ENCODE measurements at places on chromosomes 11 and 22.

- DNase-seq: peak; percentile 56
Measured at GRCh38 chr11:23112987-23113886, 253.0 kb upstream of the CCDC179 start.

DNA sequence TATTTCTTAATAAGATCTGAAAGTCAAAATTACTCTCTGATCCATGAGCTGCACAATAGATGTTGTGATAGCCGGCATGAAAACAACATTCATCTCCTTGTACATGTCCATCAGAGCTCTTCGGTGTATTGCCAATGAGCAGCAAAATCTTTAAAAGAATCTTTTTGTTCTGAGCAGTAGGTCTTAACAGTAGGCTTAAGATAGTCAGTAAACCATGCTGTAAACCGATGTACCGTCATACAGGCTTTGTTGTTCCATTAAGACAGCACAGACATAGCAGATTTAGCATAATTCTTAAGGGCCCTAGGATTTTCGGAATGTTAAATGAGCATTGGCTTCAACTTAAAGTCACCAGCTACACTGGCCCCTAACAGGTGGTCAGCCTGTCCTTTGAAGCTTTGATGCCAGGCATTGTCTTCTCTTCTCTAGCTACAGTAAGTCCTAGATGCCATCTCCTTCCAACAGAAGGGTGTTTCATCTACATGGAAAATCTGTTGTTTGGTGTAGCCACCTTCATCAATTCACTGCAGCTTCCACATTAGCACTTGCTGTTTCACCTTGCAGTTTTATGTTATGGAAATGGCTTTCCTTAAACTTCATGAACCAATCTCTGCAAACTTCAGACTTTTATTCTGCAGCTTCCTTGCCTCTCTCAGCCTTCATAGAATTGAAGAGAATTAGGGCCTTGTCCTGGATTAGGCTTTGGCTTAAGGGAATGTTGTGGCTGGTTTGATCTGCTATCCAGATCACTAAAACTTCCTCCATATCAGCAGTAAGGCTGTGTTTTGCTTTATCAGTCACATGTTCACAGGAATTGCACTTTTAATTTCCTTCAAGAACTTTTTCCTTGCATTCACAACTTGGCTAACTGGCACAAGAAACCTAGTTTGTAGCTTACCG is 28.4 kb downstream of the RRP8 start:
- DNase-seq: no peak

GRCh38 chr22:18977824-18978425 is 41.8 kb upstream of the PRODH start:
- DNase-seq: no peak

- no peak for DNase-seq
Measured at GRCh38 chr22:37588546-37589215, 8.8 kb upstream of the LGALS2 start.

GRCh38 chr22:39765661-39766060 is 127.9 kb downstream of the ENTHD1 start:
- no peak for DNase-seq

GRCh38 chr22:33114565-33114964 is 56.4 kb upstream of the SYN3 start:
- DNase-seq: no peak

DNA sequence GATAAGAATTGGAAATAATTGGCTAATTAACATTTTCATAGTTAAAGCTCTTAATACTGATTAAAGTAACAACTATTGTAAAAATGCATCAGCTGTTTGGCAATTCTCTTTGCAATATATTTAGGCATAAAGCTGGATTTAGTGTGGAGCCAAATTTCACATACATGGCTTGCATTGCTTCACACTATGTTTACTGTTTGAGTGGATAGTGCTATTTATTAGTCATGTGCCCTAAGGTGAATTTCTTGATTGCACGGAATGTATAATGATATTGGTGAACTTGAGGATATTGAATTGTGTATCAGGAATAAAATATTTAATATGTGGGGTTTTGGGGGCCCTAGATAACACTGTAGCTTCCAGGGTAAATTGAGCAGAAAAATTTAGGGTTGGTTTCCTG is 100.9 kb downstream of the AASDHPPT start:
- DNase-seq: no peak

DNA sequence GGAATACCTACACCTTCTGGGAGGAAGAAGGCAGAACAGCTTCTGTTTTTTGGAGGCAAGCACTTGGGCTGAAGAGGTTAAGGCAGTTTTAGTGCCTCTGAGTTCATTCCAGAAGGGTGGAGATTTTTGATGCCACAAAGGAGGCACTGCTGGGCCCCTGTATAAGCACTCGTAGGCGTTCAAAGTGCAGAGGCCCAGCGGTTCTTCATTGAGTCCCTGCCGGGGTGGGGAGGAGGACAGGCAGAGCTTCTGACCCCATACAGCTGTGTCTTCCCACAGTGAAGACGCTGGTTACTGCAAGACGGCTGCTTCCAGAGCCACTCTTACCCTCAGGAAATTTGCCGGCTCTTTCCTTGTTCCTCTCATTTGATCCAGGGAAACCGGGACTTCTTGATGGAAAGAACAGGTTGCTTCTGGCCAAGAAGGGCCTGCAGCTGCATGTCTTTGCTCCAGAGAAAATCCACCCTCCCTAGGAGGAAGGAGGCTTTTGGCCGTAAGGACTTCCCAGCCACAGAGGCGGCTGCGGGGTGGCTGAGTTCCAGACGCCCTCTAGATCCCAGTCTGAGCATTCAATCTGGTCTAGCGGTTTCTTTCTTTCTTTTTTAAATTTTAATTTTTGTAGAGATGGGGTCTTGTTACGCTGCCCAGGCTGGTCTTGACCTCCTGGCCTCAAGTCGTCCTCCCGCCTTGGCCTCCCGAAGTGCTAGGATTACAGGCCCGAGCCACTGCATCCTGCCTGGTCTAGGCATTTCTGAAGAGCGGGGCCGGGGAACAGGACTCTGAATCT is 9.4 kb downstream of the ADAMTS15 start:
- DNase-seq: no peak

DNA sequence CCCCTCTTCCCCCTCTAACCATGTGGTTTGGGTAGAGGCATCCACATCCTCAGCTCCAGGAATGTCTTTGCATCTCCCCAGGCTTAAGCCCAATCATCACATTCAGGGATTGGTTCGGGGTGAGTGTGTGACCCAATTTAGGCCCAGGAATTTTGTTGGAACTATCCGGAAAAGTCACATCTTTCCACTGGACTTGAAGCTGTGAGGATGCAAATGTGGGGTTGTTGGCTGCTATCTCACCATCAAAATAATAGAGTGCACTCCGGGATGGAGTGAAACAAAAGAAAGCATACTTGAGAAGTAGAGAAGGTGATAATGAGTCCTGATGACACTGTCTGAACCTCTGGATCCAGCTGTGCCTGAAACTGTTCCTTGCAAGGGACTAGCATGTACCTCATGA is 33.8 kb upstream of the OLFML1 start:
- peak; percentile 5 for DNase-seq

GRCh38 chr11:11989774-11990744 is 18.4 kb downstream of the DKK3 start:
- DNase-seq: no peak

- DNase-seq: no peak
Measured at GRCh38 chr11:1204381-1205101, 18.3 kb upstream of the MUC5B start.

- no peak for DNase-seq
Measured at GRCh38 chr22:42926104-42926503, 69.0 kb upstream of the ARFGAP3 start.

DNA sequence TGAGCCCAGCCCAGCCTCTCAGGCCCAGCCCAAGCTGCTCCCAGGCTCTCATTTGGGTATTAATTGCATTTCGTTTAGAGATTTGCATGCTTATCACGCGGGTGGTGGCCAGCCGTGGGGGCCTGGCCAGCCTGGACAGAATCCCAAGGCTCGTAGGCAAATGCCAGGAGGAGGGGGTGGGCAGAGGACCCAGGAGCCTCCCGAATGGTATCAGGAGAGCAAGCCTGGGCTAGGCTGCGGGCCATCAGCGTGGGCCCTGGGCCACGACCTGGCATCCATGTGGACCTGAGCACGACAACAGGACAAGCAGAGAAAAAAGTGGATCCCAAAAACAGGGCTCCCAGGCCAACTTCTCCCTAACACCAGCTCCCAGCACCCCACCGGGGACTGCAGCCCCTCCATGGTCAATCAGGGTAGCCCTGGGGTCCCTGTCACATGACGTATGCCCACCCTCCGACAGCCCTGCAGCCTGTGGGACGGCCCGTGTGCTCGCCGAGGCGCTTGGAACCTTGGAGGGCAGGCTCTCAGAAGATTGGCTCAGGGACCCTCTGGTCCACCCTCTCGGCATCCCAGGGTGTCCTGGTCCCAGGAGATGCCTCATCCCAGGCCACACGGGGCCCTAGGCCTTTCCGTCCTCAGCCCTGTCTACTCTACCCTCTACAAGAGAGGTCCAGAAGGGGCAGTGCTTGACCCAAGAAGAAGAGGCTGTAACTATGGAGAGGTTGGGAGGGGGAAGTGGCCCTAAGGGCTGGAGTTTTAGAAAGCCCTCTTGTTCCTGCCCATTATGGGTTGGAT is 8.8 kb downstream of the ASCL2 start:
- no peak for DNase-seq

DNA sequence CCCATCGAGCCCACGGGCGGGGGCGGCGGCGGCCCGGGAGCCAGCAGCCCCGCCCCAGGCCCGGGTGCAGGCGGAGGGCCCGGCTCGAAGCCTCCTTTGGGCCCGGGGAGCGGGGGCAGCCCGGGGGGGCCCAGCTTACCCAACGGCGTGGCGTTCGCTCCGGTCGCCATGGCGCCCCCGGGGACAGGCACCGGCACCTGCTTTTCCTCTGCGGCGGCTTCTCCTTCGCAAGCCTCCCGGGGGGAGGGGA is 194 bp downstream of the SF1 start:
- DNase-seq: no peak

- no peak for DNase-seq
Measured at GRCh38 chr11:119734788-119735187, 5.8 kb upstream of the NECTIN1 start.
